Glutamatergic neuron (in vitro differentiated cells): ENCODE measurements at places on chromosomes 5 and 9. TPM values are rescaled to one million over a fixed set of nuclear protein-coding genes. Genes with fewer than 3 reads are reported as not detected.

DNA sequence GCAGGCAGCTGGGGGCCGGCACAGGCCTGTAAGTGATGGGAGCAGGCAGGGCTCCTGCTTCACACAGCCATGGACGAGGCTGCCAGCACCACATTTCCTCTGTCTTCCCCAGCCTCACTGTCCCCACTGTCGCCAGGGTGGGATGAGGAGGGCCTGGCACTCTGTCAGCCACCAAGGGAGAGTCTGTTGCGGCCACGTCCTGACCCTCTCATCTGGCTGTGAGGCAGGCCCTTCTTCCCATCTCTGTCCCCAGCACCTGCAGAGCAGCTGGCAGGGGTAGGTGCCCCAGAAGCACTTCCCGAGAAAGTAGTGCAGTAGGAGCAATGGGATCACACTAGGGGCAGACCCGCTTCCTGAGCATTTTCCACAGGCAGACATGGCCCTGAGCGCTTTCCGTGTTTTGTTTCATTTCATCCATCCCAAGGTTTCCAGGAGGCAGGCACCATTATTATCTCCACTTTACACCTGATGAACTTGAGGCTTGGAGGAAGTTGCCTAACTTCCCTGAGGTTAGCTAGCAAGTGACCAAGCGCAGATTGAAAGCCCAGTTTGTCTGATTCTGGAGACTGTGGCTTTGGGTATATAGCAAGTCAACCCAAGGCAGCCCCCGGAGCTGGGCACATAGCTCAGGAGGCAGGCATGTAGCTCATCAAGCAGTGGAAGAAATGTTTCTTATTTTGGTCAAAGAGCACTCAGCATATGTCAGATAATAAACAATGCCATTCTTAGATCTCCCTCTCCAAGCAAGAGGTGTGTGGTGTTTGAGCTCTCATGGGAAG is 202.4 kb downstream of the DAB2IP start:
- no peak overlapping the region for H3K27ac ChIP-seq
- peaks cover 11% of the 10 kb centered on the region for H3K36me3 ChIP-seq
- H3K27me3 ChIP-seq: no peaks in the 10 kb centered on the region
- no peak for DNase-seq
- no peak overlapping the region for H3K4me3 ChIP-seq
- peaks cover 12% of the 10 kb centered on the region for H3K4me1 ChIP-seq

DNA sequence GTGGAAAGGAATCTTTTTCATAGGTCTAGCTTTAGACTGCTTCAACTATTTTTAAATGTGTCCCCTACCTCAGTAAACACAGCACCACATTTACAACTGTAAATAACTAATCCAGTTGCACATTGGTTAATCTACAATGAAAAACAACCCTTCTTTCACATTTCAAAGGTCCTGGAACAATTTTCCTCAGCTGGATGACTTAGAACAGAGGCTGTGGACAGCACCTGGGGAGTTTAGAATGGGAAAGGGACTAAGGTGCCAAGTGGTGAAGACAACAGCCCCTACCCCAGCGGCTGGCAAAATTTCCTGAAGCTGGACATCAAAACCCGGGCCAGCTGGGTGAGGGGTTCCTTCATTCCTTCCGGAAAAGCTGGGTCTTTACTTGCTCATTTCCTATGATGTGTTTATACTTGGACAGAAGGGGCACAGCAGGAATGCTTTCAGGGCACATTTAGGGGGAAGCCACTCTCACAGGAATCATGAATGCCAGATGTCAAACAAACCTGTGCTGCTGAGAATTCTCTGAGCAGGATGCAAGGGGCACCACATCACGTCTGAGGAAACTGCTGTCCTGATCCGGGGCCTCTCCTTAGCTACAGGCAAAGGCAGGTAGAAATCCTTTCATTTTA is 158.3 kb downstream of the NR2F1-AS1 start:
- no peak overlapping the region for H3K27ac ChIP-seq
- peaks cover 14% of the 10 kb centered on the region for H3K4me1 ChIP-seq
- no peak for DNase-seq
- peaks cover 2% of the 10 kb centered on the region for H3K27me3 ChIP-seq

- no peak overlapping the region for H3K4me3 ChIP-seq
- DNase-seq: peak; percentile 34
- no peaks in the 10 kb centered on the region for H3K27me3 ChIP-seq
- no peaks in the 10 kb centered on the region for H3K36me3 ChIP-seq
- H3K27ac ChIP-seq: no peak overlapping the region
These were observed 16.4 kb upstream of the C5orf58 start for GRCh38 chr5:170216257-170216864.

- no peak for DNase-seq
- H3K27me3 ChIP-seq: no peaks in the 10 kb centered on the region
- no peaks in the 10 kb centered on the region for H3K36me3 ChIP-seq
- H3K4me1 ChIP-seq: no peaks in the 10 kb centered on the region
- no peak overlapping the region for H3K27ac ChIP-seq
These were observed 159.5 kb downstream of the BAAT start for GRCh38 chr9:101225271-101225670.

DNA sequence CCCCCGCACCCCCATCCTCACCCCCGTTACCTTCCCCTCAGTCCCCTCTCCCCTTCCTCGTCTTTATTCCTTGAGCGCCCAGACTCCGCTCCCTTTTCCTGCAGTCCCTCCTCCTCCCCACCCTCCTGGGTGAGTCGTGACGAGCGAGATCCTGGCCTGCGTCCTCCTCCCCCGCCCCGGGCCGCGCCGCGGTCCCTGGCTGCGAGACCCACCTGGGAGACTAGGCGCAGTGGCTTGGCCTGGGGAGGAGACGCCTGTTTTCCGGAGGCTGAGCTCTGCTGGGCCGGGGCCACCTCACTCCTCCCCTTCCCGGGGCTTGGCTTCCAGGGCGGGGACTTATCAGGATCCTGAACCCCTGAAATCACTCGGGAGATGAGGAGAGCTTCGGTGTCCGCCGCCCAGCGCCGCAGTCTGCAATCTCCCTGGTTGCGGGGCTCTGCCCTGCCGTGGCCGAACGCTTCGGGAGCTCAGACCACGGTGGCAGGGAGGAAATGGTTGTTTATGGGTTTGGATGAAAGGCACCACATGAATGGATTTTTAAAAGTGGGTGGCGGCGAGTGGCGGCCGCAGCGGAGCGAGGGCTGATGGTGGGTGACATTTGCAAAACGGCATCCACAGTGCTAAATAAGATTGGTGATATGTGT is 984 bp downstream of the STXBP1 start:
- H3K36me3 ChIP-seq: no peaks in the 10 kb centered on the region
- peak overlapping the region; percentile 93 for H3K27ac ChIP-seq
- peaks cover 19% of the 10 kb centered on the region for H3K4me1 ChIP-seq
- H3K4me3 ChIP-seq: peak overlapping the region; percentile 96

GRCh38 chr5:80231243-80231642 is 24.6 kb downstream of the SERINC5 start:
- H3K4me3 ChIP-seq: no peak overlapping the region
- H3K4me1 ChIP-seq: no peaks in the 10 kb centered on the region
- H3K27ac ChIP-seq: no peak overlapping the region
- no peaks in the 10 kb centered on the region for H3K36me3 ChIP-seq
- DNase-seq: no peak

GRCh38 chr5:101404531-101404930 is 501.4 kb upstream of the ST8SIA4 start:
- no peaks in the 10 kb centered on the region for H3K36me3 ChIP-seq
- H3K4me1 ChIP-seq: no peaks in the 10 kb centered on the region
- H3K27me3 ChIP-seq: no peaks in the 10 kb centered on the region

GRCh38 chr9:102253099-102253498 is 514.7 kb upstream of the GRIN3A start:
- H3K4me1 ChIP-seq: no peaks in the 10 kb centered on the region
- H3K36me3 ChIP-seq: no peaks in the 10 kb centered on the region
- H3K27me3 ChIP-seq: no peaks in the 10 kb centered on the region
- H3K27ac ChIP-seq: no peak overlapping the region
- no peak overlapping the region for H3K4me3 ChIP-seq

- H3K36me3 ChIP-seq: no peaks in the 10 kb centered on the region
- H3K27ac ChIP-seq: no peak overlapping the region
- H3K4me1 ChIP-seq: no peaks in the 10 kb centered on the region
- no peak for DNase-seq
These were observed 26.0 kb upstream of the GNE start for GRCh38 chr9:36284226-36284625.

GRCh38 chr5:165723931-165724330 is 2218.5 kb downstream of the MAT2B start:
- no peaks in the 10 kb centered on the region for H3K36me3 ChIP-seq
- H3K27me3 ChIP-seq: no peaks in the 10 kb centered on the region
- no peak overlapping the region for H3K4me3 ChIP-seq
- H3K27ac ChIP-seq: no peak overlapping the region
- no peak for DNase-seq

GRCh38 chr5:154181161-154181560 is 9.4 kb upstream of the GALNT10 start:
- no peak for DNase-seq
- H3K4me3 ChIP-seq: no peak overlapping the region
- H3K27ac ChIP-seq: no peak overlapping the region
- no peaks in the 10 kb centered on the region for H3K27me3 ChIP-seq
- no peaks in the 10 kb centered on the region for H3K4me1 ChIP-seq

- H3K36me3 ChIP-seq: no peaks in the 10 kb centered on the region
- no peak for DNase-seq
- H3K4me3 ChIP-seq: no peak overlapping the region
- no peak overlapping the region for H3K27ac ChIP-seq
These were observed 798.3 kb downstream of the MAT2B start for GRCh38 chr5:164303646-164304215.

DNA sequence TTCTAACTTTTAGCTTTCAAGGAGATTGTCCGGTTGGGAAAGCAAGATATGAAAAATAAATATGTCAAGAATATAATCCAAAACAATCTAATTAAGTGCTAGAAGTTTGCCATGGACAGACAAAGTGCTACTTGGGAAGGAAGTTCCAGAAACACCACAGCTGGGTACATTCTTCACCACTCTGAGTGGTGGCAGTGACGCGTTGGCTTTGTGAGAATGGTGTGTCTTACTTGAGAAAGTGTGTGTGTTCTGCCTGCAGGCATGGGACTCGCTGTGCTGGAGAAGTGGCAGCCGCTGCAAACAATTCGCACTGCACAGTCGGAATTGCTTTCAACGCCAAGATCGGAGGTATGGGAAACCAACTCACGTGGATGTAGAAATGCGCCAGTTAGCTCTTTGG is 177.2 kb downstream of the PCSK5 start:
- peaks cover 9% of the 10 kb centered on the region for H3K36me3 ChIP-seq
- no peaks in the 10 kb centered on the region for H3K4me1 ChIP-seq
- H3K4me3 ChIP-seq: no peak overlapping the region
- peaks cover 5% of the 10 kb centered on the region for H3K27me3 ChIP-seq
- DNase-seq: no peak
- no peak overlapping the region for H3K27ac ChIP-seq

GRCh38 chr9:105735366-105735765 is 41.0 kb downstream of the TMEM38B start:
- H3K4me1 ChIP-seq: no peaks in the 10 kb centered on the region
- H3K27ac ChIP-seq: no peak overlapping the region
- DNase-seq: no peak
- peaks cover 32% of the 10 kb centered on the region for H3K36me3 ChIP-seq
- no peak overlapping the region for H3K4me3 ChIP-seq

- peaks cover 10% of the 10 kb centered on the region for H3K4me1 ChIP-seq
- H3K27me3 ChIP-seq: no peaks in the 10 kb centered on the region
- H3K4me3 ChIP-seq: no peak overlapping the region
- H3K27ac ChIP-seq: no peak overlapping the region
These were observed 403.7 kb upstream of the DAP start for GRCh38 chr5:11164531-11165294.

GRCh38 chr5:135127439-135128240 is 93.6 kb upstream of the PITX1 start:
- no peak for DNase-seq
- no peak overlapping the region for H3K4me3 ChIP-seq
- H3K36me3 ChIP-seq: no peaks in the 10 kb centered on the region
- H3K4me1 ChIP-seq: peaks cover 2% of the 10 kb centered on the region
- peaks cover 2% of the 10 kb centered on the region for H3K27me3 ChIP-seq

DNA sequence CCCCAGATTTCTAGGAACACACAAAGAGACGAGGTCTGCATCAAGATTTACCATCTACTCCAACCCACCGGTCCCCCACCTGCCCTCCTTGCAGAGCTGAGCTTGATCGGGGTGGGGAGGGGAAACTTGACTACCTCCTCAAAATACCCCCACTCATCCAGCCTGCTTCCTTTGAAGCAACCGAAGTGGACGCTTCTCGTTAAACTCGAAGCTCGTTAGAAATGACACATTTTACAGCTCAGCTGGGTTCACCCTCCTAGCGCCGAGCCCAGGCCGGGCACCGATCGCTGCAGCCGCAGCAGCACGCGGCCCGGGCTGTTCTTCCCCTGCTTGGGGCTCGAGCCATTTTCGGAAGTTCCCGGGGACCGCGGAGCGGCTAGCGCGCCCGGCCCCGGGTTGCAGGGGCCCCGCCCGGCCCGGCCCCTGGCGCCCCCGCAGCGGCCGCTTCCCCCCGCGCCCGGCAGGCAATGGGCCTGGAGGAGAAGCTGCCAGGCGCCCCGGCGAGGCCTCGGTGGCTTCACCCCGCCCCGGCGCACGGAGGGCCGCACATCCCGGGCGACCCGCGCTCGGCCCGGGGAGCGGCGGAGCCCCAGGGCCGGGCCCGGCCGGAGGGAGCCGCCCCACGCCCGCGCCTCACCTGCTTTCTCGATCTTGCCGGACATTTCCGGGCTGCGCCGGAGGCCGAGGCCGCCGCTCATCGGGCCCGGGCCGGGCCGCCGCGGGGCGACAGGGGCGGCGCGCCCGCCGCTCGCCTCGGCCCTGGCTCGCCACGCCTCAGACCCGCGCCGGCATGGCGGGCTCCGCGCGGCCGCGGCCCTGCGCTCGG is 530 bp downstream of the RAPGEF1 start:
- H3K4me1 ChIP-seq: peaks cover 33% of the 10 kb centered on the region
- peak; percentile 48 for DNase-seq
- peak overlapping the region; percentile 96 for H3K4me3 ChIP-seq

DNA sequence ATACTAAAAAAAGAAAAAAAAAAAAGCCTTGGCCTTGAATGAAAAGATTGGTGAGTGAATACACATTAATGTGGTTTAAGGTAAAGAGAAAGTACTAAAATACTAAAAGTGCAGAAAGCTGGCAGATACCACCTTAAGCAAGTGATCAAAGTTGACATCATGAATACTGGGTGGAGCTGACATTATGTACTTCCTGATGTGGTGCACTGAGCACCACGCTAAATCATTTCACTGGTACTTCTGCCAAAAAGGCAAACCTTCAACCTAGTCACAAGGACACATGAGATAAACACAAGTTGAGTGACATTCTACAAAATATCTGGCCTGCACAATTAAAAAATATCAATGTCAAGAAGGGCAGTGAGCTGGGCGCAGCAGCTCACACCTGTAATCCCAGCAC is 33.8 kb upstream of the PANK3 start:
- no peaks in the 10 kb centered on the region for H3K36me3 ChIP-seq
- H3K4me3 ChIP-seq: no peak overlapping the region

- peak overlapping the region; percentile 83 for H3K4me3 ChIP-seq
- H3K27ac ChIP-seq: no peak overlapping the region
- DNase-seq: no peak
- no peaks in the 10 kb centered on the region for H3K36me3 ChIP-seq
- H3K4me1 ChIP-seq: peaks cover 8% of the 10 kb centered on the region
- H3K27me3 ChIP-seq: peaks cover 44% of the 10 kb centered on the region
These were observed 1.1 kb upstream of the ANXA2R start for GRCh38 chr5:43041110-43041668.

The CBY3 gene
- not detected for total RNA-seq

The RIC1 gene
- 9.7 TPM for total RNA-seq

The INSL4 gene
- not detected for total RNA-seq

The ARHGEF37 gene
- total RNA-seq: 1.0 TPM

The MRPL50 gene
- total RNA-seq: 15.4 TPM

The GLDC gene
- 42.9 TPM for total RNA-seq

The GMCL2 gene
- total RNA-seq: not detected
